ENCODE measurements at places on chromosomes 7 and 10.

GRCh38 chr10:67934336-67934735 lies 49.9 kb downstream of the SIRT1 start:
- no peak for DNase-seq

GRCh38 chr10:130018265-130018664 lies 54.2 kb upstream of the EBF3 start:
- no peak for DNase-seq

- no peak for DNase-seq
Measured at GRCh38 chr10:90674461-90674860, 183.4 kb downstream of the HTR7 start.

- DNase-seq, result no peak
Measured at GRCh38 chr10:98138031-98138430, 3.6 kb downstream of the R3HCC1L start.

- DNase-seq, result no peak
Measured at GRCh38 chr7:13169356-13169755, 481.9 kb downstream of the ARL4A start.

- DNase-seq, result no peak
Measured at GRCh38 chr7:103987451-103987850, 2.0 kb downstream of the RELN start.

DNA sequence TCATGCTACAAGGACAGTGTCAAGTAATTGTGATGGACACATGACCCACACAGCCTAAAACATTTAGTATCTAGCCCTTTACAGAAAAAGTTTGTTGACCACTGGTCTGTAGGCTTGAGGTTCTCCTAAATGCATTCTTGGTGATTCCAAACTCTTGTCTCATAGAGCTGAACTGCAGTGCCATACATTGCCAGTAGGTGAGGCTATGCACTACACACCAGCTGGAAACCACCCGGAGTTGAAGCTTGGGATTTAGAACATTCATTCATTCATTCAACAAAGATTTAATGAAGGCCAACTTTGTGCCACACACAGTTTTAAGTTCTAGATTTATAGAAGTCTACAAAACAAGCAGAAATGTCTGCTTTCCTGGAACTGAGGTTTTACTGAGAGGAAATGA lies 77.3 kb upstream of the TCF7L2 start:
- DNase-seq, result peak; percentile 14

DNA sequence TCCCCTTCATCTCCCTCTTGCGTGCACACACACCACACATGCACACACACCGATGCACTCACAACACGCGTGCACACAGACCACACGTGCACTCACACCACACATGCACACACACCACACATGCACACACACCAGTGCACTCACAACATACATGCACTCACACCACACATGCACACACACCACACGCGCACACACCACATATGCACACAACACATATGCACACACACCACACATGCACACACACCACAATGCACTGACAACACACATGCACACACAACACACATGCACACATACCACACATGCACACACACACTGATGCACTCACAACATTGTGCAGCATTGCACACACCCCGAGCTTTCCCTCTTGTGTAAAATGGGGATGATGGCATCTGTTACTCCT lies 68.1 kb downstream of the TRRAP start:
- DNase-seq, result no peak

DNA sequence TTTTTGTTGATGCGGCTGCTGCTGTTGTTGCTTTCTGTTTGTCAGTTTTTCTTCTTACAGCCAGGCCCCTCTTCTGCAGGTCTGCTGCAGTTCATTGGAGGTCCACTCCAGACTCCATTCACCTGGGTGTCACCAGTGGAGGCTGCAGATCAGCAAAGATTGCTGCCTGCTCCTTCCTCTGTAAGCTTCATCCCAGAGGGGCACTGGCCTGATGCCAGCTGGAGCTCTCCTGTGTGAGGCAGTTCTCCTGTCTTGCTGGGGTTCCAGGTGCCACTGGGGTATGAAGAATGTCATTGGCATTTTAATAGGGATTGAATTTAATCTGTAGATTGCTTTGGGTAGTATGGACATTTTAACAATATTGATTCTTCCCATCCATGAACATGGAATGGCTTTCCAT lies 308.5 kb upstream of the MEOX2 start:
- no peak for DNase-seq

DNA sequence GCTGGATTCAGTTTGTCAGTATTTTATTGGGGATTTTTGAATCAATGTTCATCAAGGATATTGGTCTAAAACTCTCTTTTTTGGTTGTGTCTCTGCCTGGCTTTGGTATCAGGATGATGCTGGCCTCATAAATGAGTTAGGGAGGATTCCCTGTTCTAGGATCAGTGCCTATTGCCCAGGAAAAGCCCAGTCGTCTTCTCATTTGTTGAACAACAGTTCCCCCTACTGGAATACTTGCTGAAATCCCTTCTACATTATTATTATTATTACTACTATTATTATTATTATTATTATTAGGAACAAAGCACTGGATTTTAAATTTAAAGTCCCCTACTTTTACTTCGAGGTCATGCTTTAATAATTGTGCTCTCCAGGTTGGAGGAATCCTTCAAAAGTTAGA lies 528.9 kb downstream of the MAGI2 start:
- DNase-seq, result peak; percentile 5

GRCh38 chr10:5338010-5338409 lies 26.8 kb upstream of the UCN3 start:
- no peak for DNase-seq

DNA sequence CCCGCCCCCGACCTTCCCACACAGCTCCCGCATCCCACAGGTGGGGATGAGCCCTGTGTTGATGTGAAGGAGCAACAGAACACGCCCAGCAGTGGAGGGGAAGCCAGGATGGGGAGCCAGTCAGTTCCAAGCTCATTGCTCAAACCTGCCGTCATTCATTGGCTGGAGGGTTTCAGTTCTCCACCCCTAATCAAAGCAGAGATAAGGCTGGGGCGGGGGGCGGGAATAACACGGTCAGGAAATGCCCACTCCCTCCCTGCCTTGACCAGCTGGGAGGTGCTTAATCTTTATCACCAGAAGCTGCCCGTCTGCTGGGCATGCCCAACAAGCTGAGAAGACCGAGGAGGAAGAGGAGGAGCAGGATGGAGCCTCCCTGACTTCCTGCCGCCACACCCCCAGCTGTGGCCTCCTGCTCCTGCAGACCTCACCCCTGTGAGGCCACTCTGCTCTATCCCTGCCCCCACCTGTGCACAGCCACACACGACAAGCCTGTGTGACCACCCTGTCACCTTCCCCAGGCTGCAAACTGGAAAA lies 265.1 kb downstream of the ZEB1 start:
- no peak for DNase-seq

GRCh38 chr10:123704812-123705211 lies 38.7 kb downstream of the GPR26 start:
- no peak for DNase-seq

DNA sequence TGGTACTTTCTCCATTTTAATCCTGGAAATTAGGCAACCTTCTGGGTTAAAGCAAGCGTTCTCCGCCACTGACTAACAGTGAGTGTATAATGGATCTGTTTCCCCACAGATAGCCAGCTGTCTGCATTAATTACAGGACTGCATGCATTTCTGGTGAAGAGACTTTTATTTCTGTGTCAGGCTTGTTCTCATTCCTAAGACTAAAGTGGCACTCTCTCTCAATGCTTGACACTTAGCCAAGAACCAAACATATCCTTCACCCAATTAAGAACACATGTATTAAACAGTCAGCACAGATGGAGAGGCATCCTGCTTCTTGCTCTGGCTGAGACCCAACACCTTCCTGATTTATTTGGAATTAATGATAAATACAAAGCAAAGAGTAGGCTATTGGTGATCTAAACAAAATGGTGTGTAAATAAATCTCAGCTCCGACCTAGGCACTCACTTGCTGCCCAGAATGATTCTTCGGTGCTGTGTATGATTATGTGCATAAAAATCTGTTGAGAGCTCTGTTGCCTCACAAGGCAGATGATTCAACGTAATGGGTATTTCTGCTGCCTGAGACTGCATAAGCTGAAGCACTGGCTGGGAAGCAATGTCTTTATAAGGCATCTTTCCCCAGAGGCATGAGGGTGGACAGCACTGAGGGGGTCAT lies 16.8 kb downstream of the CALU start:
- no peak for DNase-seq

- DNase-seq, result no peak
Measured at GRCh38 chr7:117448655-117449054, 21.4 kb upstream of the ASZ1 start.

GRCh38 chr10:98240524-98240923 lies 27.5 kb downstream of the LOXL4 start:
- no peak for DNase-seq

- peak; percentile 21 for DNase-seq
Measured at GRCh38 chr7:5997210-5997808, 11.5 kb downstream of the PMS2 start.

- DNase-seq, result peak; percentile 75
Measured at GRCh38 chr7:25259487-25260243, 31.4 kb upstream of the NPVF start.

GRCh38 chr10:100781145-100781665 lies 35.8 kb downstream of the PAX2 start:
- DNase-seq, result no peak

DNA sequence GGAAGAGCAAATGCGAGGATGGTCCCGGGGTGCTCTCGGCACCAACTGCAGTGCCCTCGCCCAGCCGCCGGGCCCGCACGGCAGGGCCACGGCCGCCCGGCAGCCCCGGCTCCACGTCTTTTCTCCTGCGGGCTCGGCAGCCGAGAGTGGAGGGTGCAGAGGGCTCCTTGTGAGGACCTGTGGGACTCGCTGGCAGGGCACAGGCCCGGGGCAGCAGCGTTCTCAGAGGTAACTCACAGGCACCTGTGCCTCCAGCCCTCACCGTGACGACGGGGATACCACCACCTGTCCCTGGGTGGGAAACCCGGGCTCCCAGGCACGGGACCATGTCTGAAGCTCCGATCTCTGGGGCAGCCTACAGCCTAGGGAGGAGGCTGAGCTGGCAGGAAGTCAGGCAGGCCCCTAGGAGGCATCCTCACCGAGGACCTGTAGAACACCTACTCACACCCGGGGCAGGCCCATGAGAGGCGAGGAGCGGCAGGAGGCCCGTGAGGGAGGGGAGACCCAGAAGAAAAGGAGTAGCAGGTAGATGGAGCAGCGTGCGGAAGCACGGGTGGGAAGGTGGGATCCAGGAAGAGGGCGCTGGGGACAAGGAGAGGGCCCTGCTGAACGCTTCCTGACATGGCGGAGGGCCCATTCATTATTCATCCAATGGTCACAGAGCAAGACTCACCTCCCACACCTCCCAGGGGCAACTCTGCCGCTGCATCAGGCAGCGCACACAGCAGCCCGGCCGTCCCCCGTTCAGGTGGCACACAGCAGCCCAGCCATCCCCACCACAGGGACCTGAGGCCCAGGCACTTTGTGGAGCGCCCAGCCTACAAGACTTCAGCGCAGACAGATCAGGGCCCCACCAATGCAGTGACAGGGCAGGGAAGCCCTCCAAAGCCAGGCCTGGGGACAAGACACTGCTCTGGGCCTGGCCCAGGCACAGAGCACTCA lies 244.9 kb downstream of the MAD1L1 start:
- no peak for DNase-seq

GRCh38 chr7:32319012-32319382 lies 171.2 kb downstream of the LSM5 start:
- DNase-seq, result no peak

DNA sequence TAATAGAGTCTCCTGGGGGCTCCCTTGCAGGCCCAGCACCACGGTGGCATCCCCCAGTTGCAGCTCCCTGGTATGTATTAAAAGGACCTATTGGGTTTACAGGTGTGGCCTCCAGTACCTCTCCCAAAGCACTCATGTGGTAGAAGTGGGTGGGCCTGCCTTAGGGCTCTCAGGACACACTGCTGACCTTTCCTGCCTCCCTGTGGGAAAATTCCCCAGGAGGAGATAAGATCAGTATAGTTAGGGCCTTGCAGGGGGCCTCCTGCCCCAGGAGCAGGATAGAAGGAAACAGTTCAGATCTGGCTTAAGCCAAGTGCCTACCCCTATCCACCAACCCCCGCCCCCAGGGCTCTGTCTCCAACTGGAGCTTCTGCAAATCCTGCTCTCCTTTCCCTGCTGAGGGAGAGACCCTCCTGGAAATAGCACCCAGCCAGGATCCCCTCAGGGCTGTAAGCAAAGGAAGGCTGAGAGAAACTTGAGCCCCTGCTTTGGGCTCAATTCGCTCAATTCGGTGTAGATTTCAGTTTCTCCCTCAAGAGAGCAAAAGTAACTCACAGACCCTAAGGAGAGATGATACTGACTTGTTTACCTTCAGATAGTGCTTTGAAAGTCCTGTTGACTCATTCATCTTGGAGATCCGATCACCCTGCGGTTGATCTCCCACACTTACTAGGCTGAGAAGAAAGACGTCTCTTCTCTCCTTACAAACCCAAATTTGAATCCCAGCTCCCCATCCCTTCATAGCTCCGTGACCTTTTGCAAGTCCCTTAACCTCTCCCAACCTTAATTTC lies 130.6 kb downstream of the WDR11 start:
- DNase-seq, result no peak

DNA sequence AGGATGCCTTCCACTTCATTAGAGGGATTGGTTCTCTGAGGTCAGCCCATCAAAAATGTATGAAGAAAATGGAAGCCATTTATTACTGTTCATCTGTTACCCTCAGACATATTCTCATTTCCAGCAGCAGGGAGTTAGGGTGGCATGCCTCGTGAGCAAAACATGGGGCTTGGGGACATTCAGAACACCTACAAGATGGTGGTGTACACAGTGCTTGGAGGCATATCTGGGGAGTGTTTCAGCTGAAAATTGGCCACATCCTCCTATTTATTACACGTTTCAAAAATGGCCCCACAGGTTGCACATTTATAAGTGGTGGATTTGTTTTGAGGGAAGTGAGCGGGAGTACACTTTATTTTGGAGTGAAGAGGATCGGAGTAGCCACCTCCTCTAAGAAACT lies 93.4 kb downstream of the SPAG6 start:
- no peak for DNase-seq

DNA sequence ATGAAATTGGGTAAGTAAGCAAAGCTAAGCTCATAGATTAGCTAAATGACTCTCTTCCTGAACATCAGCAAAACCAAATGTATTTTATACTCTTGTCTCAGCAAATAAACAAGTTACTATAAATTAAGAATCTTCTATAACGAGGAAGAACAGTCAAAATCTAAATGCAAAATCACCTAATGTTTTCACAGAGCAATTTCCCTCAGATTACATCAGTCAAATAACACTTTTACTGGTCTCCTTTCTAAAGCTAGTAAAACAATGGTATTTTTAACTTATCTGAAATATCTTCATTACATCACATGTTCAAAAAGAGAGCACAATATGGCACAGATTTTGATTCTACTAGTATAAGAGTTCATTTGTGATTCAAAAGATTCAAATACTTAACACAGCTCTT lies 16.5 kb upstream of the GPR22 start:
- no peak for DNase-seq

DNA sequence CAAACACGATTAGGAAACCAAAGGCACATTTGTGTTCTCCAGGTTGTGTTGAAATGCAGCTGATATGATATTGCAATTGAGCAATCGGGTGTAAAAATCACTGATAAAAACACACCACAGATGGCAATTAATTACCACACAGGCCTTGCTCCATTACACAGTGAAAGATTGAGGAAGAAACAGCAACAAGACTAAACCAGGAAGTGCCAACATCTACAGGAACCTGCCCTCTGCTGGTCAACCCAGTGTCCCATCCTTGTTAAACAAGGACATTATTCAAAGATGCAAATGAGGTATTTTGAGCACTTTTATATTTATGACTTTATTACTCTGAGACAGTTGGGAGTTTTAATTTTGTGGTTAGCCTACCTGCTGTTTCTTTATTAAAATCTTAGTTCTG lies 765.6 kb upstream of the GHITM start:
- DNase-seq, result peak; percentile 54

GRCh38 chr10:27512548-27512947 lies 8.4 kb downstream of the RAB18 start:
- no peak for DNase-seq

- DNase-seq, result no peak
Measured at GRCh38 chr7:132837529-132837928, 244.4 kb downstream of the CHCHD3 start.

Measured in NCI-H526 (cell line).